ENCODE measurements at places on chromosomes 4 and X.

- DNase-seq, result no peak
Measured at GRCh38 chr4:26005764-26006163, 91.7 kb downstream of the SMIM20 start.

DNA sequence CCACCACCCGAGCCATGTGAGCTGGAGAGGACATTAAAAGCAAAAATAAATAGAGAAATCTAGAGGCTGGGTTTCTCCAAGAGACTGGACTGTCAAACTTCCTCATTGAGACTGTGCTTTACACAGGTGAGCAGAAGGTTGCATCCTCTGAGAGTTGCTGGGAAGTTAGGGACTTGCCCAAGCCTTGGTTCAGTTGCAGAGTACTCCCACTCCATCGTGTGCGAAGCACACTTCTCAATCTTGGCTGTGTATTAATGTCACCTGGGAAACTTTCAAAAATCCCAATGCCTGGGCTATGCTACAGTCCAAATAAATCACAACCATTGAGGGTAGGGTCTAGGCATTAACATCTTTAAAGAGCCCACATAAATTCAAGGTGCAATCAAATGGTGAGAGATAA is 89.2 kb downstream of the ZNF330 start:
- no peak for DNase-seq

- no peak for DNase-seq
Measured at GRCh38 chr4:89175611-89176010, 64.3 kb downstream of the TIGD2 start.

DNA sequence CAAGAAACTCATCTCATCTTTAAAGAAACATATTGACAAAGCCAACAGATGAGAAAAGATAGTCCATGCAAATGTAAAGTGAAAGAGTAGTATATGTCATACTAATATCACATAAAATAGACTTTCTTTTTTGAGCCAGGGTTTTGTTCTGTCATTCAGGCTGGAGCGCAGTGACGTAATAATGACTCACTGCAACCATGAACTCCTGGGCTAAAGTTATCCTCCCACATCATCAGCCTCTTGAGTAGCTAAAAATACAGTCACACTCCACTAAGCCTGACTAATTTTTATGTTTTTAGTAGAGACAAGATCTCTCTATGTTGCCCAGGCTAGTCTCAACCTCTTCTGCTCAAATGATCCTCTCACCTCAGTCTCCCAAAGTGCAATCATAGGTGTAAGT is 51.8 kb upstream of the TRAM1L1 start:
- peak; percentile 78 for DNase-seq

DNA sequence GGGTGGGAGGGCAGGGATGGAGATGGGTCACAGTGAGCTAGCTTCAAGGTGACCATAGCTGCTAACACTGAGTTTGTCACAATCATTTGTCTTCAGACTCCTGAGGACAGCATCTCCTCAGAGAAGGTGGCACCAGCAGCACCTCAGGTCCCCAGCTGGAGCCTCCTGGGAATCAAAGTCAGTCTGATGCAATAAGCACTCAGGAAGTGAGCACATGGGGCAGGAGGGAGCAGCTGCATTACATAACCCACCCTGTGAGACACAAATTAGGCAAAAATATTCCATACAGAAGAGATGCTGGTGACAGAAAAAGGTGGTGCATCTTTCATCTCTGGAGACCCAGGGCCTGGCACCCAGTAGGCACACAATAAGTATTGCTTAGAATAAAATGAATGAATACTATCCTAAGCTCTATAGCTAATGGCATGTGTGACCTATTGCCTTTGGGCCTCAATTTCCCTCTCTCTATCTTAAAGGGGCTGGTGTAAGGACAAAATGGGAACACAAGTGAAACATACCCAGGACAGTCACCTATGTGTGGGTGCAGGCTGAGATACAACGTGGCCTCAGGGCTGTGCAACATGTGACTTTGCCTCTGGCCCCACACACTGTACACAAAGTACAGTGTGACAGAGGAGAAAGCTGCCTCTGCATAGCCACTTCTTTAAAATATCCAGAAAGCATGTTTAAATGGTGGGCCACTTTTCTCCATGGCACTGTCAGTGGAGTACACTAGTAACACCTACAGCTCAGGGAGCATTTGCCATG is 37.1 kb downstream of the SLC39A8 start:
- DNase-seq, result peak; percentile 17

GRCh38 chr4:176357359-176358082 is 37.8 kb downstream of the SPCS3 start:
- DNase-seq, result peak; percentile 51

- peak; percentile 69 for DNase-seq
Measured at GRCh38 chrX:50697691-50698090, 116.3 kb downstream of the SHROOM4 start.

DNA sequence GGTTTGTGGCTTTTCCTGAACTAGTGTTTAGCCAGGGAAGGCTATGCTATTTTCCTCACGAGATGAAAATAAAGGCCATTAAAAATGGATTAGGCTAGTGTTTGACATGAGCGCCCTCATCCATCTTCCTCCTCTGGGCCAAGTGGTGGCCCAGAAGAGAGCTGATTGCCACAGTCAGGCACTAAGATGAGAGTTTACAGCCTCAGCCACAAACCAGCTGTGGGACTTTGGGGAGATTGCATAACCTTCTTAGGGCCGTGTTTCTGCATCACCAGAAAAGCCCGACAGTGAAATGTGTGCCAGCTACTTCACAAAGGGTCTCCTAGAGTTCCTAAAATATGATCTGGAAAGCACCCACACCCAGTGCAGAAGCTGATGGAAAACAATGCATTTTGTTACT is 42.3 kb upstream of the LNX1 start:
- DNase-seq, result peak; percentile 69

DNA sequence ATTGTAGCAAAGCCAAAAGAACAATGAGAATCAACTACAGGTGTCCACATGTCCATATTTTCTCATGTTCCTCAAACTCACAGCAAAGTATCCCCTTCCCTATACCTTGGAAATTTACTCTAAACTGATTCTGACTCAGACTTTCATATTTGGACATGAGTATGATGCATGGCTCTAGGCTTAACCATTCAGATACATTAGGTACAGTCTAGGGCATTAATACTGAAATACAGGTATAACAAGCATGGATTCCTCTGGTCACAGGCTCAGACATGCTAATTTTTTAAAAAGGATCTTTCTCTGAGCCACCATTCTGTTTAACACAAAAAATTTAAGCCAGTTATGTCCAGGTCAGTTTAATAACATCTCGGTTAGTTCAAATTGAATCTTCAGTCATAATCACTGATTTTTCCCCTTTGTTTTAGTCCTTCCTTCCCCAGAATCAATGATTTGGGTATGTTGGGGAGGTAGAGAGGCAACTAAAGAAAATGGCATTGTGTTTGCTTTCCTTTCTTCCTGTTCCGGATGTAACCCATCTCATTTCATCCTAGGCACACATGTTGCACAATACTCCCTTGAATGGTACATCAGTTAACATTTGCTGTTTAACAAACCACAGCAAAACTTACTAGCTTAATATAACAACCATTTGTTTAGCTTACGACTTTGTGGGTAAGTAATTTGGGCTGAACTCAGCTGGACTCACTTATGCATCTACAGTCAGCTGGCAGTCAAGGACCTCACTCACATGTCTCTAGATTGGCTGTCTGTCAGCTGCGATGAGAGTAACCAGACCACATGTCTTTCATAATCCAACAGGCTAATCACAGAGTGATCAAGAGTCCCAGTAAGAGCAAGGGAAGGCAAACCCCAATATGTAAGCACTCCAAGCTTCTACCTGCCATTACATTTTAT is 75.3 kb upstream of the GRIA3 start:
- DNase-seq, result peak; percentile 42

DNA sequence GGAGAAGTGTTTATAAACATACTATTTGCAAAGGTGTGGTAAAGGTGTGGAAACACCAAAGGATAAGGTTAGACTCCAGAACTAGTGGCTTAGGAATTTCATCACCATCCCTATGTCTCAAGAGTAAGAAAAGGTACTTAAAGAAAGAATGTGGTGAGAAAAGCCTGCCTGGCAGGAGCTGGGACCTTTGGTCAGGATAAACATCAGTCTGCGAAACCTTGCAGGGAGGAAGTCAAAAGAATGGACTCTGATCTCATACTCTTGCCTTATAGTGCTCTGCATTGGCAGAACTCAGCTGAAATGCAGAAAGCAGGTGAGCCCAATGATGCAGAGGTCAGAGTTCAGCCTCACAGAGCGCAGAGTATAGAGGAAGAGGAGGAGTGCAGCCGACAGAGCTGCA is 97.2 kb upstream of the NR3C2 start:
- DNase-seq, result no peak

GRCh38 chr4:81380437-81380836 is 91.3 kb downstream of the RASGEF1B start:
- no peak for DNase-seq

DNA sequence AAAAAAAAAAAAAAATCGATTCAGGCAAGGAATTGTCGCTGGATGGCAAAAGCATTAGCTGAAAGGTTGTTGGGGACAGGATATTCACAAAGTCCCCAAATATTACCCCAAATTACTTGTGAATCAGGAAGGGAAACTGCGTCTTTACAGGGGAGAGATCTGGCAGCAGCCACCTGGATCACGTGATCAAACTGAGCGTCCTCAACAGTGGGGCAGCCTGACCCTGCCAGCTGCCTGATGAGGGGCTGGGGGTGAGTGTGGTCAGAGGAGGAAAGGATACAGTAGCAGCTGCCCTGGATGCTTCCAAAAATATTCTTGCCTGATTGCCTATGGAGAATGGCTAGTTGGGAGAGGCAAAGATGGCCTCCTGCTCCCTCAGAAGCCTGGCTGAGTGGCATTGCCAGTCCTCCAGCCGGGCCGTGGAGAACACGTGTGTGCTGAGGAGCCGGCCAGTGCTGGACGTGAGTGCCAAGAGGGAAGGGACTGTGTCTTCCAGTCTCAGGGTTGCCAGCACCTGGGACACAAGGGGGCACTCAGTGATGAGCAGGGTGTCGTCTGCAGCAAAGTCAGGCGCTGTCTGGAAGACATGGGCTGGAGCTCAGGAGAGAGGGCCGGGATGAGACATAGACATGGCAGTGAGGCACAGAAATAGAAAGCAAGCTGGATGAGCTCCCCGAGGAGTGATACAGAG is 3.0 kb upstream of the LAGE3 start:
- no peak for DNase-seq

DNA sequence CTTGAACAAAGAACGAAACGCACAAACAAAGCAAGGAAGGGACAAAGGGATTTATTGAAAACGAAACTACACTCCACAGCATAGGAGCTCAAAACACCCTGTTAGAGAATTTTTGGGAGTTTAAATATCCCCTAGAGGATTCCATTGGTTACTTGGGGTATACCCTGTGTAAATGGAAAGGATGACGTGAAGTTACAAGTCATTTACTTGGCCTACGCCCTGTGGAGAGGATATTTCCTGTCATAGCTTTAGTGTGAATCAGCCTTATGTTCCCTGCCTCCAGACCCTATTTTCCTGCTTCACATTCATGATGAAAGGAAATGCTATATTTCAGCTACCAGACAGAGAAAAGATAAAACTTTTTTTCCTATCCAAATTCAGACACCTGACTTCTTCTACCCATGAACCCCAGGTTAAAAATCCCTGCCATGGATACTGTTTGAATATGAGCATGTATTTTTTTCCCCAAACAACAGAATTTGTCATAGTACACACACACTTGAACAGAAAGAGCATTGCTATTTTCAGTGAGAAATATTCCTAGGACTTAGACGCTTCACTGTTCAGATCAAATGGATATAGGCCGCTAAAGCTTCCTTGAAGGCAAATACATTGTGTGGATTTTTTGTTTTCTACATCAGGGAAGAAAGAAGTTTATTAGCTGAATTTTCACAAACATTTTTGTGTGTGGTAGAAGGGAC is 20.4 kb downstream of the PIN4 start:
- peak; percentile 80 for DNase-seq

DNA sequence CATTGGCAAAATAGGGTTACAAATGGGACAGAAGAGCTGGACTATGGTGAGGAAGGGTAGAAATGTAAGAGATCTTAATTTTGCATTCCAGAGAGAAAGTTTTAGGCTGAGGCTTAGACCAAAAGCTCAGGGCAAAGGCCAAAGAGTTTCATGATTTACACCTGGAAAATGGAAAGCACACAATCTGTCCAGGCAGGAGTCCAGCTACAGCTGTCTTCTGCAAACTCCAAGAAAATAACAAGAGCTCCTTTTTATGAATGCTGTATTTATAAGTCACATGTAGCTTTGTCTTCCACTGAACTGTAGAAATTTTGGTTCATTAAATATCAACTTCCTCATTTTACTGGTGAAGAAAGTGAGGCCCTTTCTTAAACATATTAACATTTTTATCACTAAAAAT is 288.0 kb upstream of the ATOH1 start:
- DNase-seq, result no peak

DNA sequence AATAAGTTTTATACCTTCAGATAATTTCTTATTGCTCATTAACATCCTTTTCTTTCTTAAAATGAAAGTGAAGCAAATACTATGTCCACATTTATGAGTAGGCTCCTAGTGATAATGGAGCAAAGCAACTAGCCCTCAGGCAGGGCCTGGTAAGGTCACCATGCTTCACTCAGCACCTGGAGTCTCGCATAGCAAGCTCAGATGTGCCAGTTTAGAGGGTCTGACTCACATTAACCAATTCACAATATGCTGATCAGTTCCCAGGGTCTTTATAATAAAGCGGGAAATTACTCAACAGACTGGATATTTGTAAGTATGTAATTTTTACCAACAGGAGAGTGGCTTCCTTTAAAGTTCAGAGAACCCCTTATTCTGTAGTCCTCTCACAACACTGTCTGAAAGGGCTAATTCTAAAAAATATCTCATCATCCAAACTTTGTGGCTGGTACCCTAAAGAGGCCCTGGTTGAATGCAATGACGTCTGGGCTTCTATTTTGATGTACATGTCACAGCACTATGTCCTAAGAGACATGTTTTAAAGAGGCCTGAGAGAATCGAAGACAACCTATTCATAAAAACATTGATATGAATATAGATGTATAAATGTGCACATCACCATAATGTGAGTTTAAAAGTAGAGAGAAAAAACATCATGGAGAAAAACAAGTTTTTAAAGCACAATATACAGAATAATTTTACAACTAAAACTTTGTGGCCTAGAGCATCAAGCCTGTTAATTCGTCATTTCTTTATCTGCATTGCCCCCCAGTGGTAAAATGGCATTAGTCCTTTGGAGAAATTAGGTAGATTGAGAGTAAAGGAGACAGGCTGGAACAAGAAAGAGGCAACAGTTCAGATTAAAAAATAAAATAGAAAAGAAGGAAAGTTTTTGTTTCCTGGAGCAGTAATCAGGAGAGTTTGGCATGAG is 44.3 kb downstream of the IL21 start:
- DNase-seq, result peak; percentile 60

DNA sequence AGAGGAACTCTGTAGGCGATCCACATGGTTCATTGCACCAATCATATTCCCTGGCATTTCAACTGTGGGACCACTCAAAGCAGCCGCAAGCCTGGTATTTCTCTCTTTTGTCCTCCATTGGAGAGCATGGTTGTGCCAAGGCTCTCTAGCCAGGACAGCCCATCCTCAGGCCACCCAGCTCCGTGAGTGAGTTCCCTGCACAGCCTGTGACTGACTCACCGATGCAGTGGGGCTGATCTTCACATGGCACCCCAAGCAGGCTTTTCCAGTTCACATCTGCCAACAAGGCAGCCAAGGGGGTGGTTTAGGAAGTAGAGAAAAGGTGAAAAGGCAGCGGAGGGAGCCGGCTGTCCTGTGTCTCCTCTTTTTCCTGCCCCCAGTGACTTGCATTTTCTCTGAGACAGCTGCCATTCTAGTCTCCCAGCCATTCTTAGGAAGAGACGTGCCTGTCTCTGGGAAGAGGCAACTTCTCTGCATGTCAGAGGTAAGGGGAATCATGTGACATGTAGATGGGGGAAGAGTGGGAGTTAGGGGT is 69.2 kb downstream of the MID1IP1 start:
- peak; percentile 37 for DNase-seq
